Bladder microvascular endothelial cell (primary cell): ENCODE measurements at places on chromosomes 1 and 21. TPM values are rescaled to one million over a fixed set of nuclear protein-coding genes. Genes with fewer than 3 reads are reported as not detected.

The CLDN17 gene
- total RNA-seq: not detected in 2 replicates

The KDM5B gene
- 37.4 and 103 TPM in 2 replicates for total RNA-seq

The LAMC2 gene
- total RNA-seq: 19.4 and 71.0 TPM in 2 replicates

The FAM72C gene
- total RNA-seq: 0.16 and 0.94 TPM in 2 replicates

The AADACL3 gene
- total RNA-seq: not detected in 2 replicates

The GPATCH3 gene
- 9.1 and 11.4 TPM in 2 replicates for total RNA-seq

The OR2T2 gene
- total RNA-seq: not detected in 2 replicates

The CSF3R gene
- not detected in 2 replicates for total RNA-seq

The TRIM46 gene
- 1.6 and 4.5 TPM in 2 replicates for total RNA-seq

The DYNLT4 gene
- 0.25 and 0.32 TPM in 2 replicates for total RNA-seq

The ZNF697 gene
- total RNA-seq: 10.5 and 35.2 TPM in 2 replicates

The NRAS gene
- 53.9 and 59.7 TPM in 2 replicates for total RNA-seq

The GREM2 gene
- not detected in 2 replicates for total RNA-seq

The NPHS2 gene
- total RNA-seq: not detected in 2 replicates

The C1orf210 gene
- total RNA-seq: not detected in 2 replicates

The PLPP3 gene
- total RNA-seq: 11.5 and 35.7 TPM in 2 replicates

The FCAMR gene
- not detected in 2 replicates for total RNA-seq

The PRRX1 gene
- 0.31 and 0.49 TPM in 2 replicates for total RNA-seq

The DNASE2B gene
- total RNA-seq: under 0.01 TPM in 1 of 2 replicates, not detected in the other

The LCE2C gene
- not detected in 2 replicates for total RNA-seq

The IFI44L gene
- total RNA-seq: 3.1 and 5.7 TPM in 2 replicates

The RXFP4 gene
- 0.06 and 0.16 TPM in 2 replicates for total RNA-seq

The ERI3 gene
- total RNA-seq: 24.3 and 28.3 TPM in 2 replicates

The PROK1 gene
- not detected in 2 replicates for total RNA-seq

The S100A1 gene
- under 0.01 TPM in 1 of 2 replicates, not detected in the other for total RNA-seq

The CYP2J2 gene
- total RNA-seq: 0.16 and 0.19 TPM in 2 replicates

The RNU1-1 gene
- total RNA-seq: 509 and 6,751 TPM in 2 replicates

The FMO1 gene
- not detected in 2 replicates for total RNA-seq

The ATP8B2 gene
- total RNA-seq: 60.7 and 69.6 TPM in 2 replicates

The SIKE1 gene
- 40.2 and 62.7 TPM in 2 replicates for total RNA-seq

The AHCTF1 gene
- total RNA-seq: 19.1 and 33.5 TPM in 2 replicates

The PCP4L1 gene
- not detected in 2 replicates for total RNA-seq

The OR2T29 gene
- not detected in 2 replicates for total RNA-seq

The CYP4A22 gene
- not detected in 2 replicates for total RNA-seq

The GSTM5 gene
- not detected in 2 replicates for total RNA-seq

The CLCA4 gene
- total RNA-seq: not detected in 2 replicates

The CATSPER4 gene
- total RNA-seq: not detected in 2 replicates

The GBP6 gene
- total RNA-seq: not detected in 2 replicates

The ADAMTS5 gene
- under 0.01 and 0.06 TPM in 2 replicates for total RNA-seq

The WNT2B gene
- total RNA-seq: 0.97 and 4.1 TPM in 2 replicates

The SELL gene
- 0.31 and 0.32 TPM in 2 replicates for total RNA-seq

The RGL1 gene
- total RNA-seq: 11.7 and 27.3 TPM in 2 replicates

The NTPCR gene
- 7.1 and 12.1 TPM in 2 replicates for total RNA-seq

The SETD4 gene
- 7.4 and 13.8 TPM in 2 replicates for total RNA-seq

The HSD17B7 gene
- total RNA-seq: 17.8 and 18.1 TPM in 2 replicates

The LDLRAD1 gene
- total RNA-seq: not detected in 2 replicates

The GFI1 gene
- total RNA-seq: not detected in 2 replicates

The ETV3L gene
- total RNA-seq: not detected in 2 replicates

The MCOLN2 gene
- total RNA-seq: not detected in 2 replicates

The TOMM40L gene
- total RNA-seq: 14.2 and 18.3 TPM in 2 replicates

The PLPPR4 gene
- total RNA-seq: 0.25 and 0.65 TPM in 2 replicates

The SH2D2A gene
- not detected in 2 replicates for total RNA-seq

The CTSK gene
- 0.81 and 2.5 TPM in 2 replicates for total RNA-seq

The HHIPL2 gene
- total RNA-seq: not detected in 2 replicates

The CIART gene
- total RNA-seq: 0.65 and 1.7 TPM in 2 replicates

The DNALI1 gene
- total RNA-seq: 0.65 and 1.2 TPM in 2 replicates

The FCGR3B gene
- total RNA-seq: not detected in 2 replicates

The GPR3 gene
- total RNA-seq: 0.16 and 0.19 TPM in 2 replicates
